ENCODE measurements at places on chromosomes 3 and 15.

- no peak for DNase-seq
Observed at GRCh38 chr15:85770096-85771041, 24.4 kb downstream of the KLHL25 start.

DNA sequence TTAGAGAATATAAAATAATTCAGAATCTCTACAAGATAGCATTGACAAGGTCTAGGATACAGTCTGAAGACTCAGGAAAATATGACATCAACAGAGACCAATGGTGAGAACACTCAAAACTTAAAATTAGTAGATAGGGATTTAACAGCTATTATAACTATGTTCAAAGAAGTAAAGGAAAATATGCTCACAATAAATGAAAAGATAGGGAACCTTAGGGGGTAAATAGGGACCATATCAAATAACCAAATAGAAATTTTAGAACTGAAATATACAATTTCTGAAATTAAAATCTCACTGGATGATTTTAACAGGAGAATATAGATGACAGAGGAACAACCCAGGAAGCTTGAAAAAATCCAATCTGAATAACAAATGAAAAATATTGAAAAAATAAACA, 31.8 kb upstream of the IGF2BP2 start:
- DNase-seq, result no peak

- DNase-seq, result no peak
Observed at GRCh38 chr3:59142556-59142955, 92.7 kb upstream of the CFAP20DC start.

- DNase-seq, result no peak
Observed at GRCh38 chr3:64743156-64743886, 55.5 kb upstream of the ADAMTS9 start.

DNA sequence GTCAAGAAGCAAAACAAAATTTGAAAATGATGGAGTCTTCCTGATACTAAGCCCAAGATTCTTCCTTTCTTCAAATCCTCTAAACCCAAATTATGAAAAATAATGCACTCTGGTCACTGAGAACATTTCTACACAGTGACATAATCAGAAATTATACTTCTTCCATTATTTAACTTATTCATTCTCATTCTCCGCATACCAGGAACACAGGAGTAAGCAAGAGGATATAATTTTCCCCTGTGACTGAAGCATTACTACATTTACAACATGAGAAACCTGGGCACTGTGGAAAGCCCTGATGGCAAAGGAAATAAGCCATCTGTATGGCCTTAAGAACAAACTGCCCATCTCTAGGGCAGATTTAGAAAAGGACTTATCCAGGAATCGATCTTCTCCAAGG, 47.0 kb downstream of the EXD1 start:
- no peak for DNase-seq

GRCh38 chr15:83243634-83244033, 36.0 kb upstream of the HDGFL3 start:
- DNase-seq, result no peak

GRCh38 chr3:24968036-24968435, 460.0 kb upstream of the RARB start:
- no peak for DNase-seq
